ENCODE measurements at places on chromosomes 4 and X. TPM values are rescaled to one million over a fixed set of nuclear protein-coding genes. Genes with fewer than 3 reads are reported as not detected.

- DNase-seq, result no peak
These were observed 765 bp downstream of the ENOPH1 start for GRCh38 chr4:82430964-82431745.

DNA sequence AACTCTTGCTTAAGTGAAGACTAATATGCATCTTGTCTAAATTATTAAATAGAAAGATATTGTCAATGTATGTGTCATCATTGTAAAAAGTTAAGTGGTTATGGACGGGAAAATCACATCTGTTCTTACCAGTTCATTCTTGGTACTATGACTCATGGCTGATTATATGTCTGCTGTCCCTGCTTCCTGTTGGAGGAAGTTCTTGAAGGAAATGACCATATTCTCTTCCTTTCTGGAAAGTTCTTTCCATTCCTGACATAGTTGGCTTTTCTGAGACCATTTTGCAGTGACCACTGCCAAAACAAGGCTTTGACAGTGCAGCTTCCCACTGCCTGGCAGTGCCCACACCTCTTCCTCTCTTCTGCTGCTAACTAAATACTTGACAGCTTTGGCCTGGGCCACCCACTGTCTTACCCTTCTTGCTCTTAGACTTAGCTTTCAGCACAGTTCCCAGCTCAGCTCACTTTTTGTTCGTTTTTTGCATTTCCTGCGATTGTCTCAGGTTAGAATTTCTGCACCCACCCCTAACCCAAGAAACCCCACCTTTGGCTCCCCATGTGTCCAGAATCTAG is 13.2 kb upstream of the CLDN24 start:
- no peak for DNase-seq

- DNase-seq, result no peak
These were observed 71.1 kb downstream of the ZNF732 start for GRCh38 chr4:234178-234577.

DNA sequence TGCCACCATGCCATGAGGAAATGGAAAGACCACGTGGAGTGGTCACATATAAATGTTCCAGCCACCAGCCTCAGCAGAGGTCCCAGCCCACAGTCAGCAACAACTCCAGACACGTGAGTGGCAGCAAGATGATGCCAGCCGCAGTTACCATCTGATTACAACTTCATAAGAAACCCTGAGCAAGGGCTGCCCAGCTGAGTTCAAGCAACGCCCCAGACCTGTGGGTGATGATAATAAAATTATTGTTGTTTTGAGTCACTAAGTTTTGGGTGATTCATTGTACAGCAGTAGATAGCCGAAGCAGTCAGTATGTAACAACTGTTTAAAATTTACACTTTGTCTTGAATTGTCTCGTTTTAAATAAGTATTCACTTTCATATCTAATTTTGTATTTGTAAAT is 5.8 kb upstream of the CCNG2 start:
- no peak for DNase-seq

- no peak for DNase-seq
These were observed 67.9 kb downstream of the PKD2 start for GRCh38 chr4:88075336-88075735.

GRCh38 chr4:79404666-79405065 is 3.4 kb downstream of the GK2 start:
- no peak for DNase-seq

DNA sequence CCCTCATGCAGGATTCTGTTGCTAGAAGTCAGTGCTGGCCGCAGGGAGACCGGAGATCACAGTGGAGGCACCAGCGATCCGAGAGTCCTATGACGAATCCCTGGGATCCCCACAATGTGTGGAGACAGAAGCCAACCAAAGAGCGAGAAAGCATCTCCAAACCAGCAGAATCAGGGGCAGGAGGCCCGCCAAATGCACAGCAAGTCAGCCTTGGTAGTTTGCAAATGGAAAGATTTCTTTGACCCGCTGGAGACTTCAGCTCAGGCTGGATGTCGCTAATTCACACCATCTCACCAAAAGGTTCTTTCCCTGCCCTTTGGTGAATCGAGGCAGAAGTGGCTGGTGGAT is 505 bp upstream of the PKD2 start:
- DNase-seq, result peak; percentile 48

GRCh38 chr4:24604558-24605214 is 20.3 kb upstream of the DHX15 start:
- DNase-seq, result no peak

DNA sequence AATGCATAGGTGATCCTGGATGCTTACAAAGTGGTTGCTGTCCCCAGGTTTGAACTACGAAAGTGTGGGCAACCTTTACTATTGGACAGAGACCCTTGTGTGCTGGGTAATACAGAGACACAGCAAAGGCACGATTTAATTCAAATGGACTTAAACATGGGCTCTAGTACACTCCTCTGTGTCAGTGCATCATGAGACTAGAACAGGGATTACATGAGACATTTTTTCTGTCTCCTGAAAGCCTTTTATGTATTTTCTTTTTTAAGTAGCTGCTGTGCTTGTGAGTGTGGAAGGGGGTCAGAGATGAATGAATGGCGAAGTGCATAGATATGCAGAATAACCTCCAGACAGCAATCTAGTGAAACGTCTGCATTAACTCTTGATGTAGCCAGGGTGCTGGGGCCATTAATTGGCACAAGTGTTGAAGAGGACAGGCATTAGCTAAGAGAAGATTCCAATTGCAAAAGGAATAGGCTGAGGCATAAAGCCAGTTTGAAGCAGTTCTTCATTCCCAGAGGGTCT is 218.4 kb downstream of the STIM2 start:
- no peak for DNase-seq

RENBP gene
- total RNA-seq, result 11.1 TPM

TMPRSS11D gene
- total RNA-seq, result not detected

SMIM10L2A gene
- total RNA-seq, result 1.6 TPM

ASB12 gene
- 2.7 TPM for total RNA-seq

WDR17 gene
- total RNA-seq, result 0.32 TPM

Data from Right ventricle myocardium superior (tissue), 1 donor.